HT1080 (cell line): ENCODE measurements at places on chromosomes 6 and 20. TPM values are rescaled to one million over a fixed set of nuclear protein-coding genes. Genes with fewer than 3 reads are reported as not detected.

Gene KCNB1
- 0.02 TPM in 1 of 2 replicates, not detected in the other for total RNA-seq

Gene KIAA1755
- 0.14 TPM in 1 of 2 replicates, not detected in the other for total RNA-seq

Gene LZTS3
- total RNA-seq, result 4.5 TPM in 2 replicates

Gene ARMH2
- not detected in 2 replicates for total RNA-seq

Gene KCNK5
- not detected in 2 replicates for total RNA-seq

Gene RAET1G
- total RNA-seq, result 1.6 and 2.4 TPM in 2 replicates

Gene CLVS2
- total RNA-seq, result not detected in 2 replicates

Gene ECT2L
- not detected in 2 replicates for total RNA-seq

Gene RAET1L
- not detected in 2 replicates for total RNA-seq

Gene C6orf141
- total RNA-seq, result 6.5 and 6.7 TPM in 2 replicates

Gene OPN5
- total RNA-seq, result not detected in 2 replicates

Gene EDN3
- not detected in 2 replicates for total RNA-seq

Gene LY86
- not detected in 2 replicates for total RNA-seq

Gene BNIP5
- total RNA-seq, result not detected in 2 replicates

Gene MEI4
- 0.06 TPM in 1 of 2 replicates, not detected in the other for total RNA-seq

Gene PRND
- total RNA-seq, result 0.18 and 0.27 TPM in 2 replicates

Gene DAAM2
- 1.6 and 1.7 TPM in 2 replicates for total RNA-seq

Gene TOX2
- total RNA-seq, result 3.5 and 8.3 TPM in 2 replicates

Gene ABHD16A
- total RNA-seq, result 21.6 and 26.5 TPM in 2 replicates

Gene AVP
- total RNA-seq, result not detected in 2 replicates

Gene ZSCAN16
- 1.6 and 3.2 TPM in 2 replicates for total RNA-seq

Gene TGM3
- not detected in 2 replicates for total RNA-seq

Gene TSBP1
- not detected in 2 replicates for total RNA-seq

Gene FAM209B
- total RNA-seq, result not detected in 2 replicates

Gene TDP2
- 14.8 and 34.6 TPM in 2 replicates for total RNA-seq

Gene TMEM244
- not detected in 2 replicates for total RNA-seq

Gene GTF3C6
- total RNA-seq, result 94.1 and 105 TPM in 2 replicates

Gene MUCL3
- not detected in 2 replicates for total RNA-seq

Gene GATA5
- total RNA-seq, result not detected in 2 replicates

Gene LSM14B
- 35.6 and 39.7 TPM in 2 replicates for total RNA-seq

Gene BPIFB6
- total RNA-seq, result not detected in 2 replicates

Gene GRIK2
- total RNA-seq, result 0.20 TPM in 1 of 2 replicates, not detected in the other

Gene EEF1E1
- total RNA-seq, result 100 and 113 TPM in 2 replicates

Gene GPSM3
- 59.9 and 80.6 TPM in 2 replicates for total RNA-seq

Gene GSTA1
- total RNA-seq, result not detected in 2 replicates

Gene ZBP1
- total RNA-seq, result not detected in 2 replicates

Gene SLC4A11
- 1.1 and 1.7 TPM in 2 replicates for total RNA-seq

Gene PIM1
- 9.3 and 10.9 TPM in 2 replicates for total RNA-seq

Gene RAD21L1
- 0.17 and 0.59 TPM in 2 replicates for total RNA-seq

Gene ARFGEF3
- total RNA-seq, result 4.1 and 4.5 TPM in 2 replicates

Gene CYP39A1
- 0.03 TPM in 2 replicates for total RNA-seq
